ENCODE measurements at places on chromosomes 11 and 22. TPM values are rescaled to one million over a fixed set of nuclear protein-coding genes. Genes with fewer than 3 reads are reported as not detected.

The MIAT gene
- total RNA-seq = 10.2 TPM

- H3K4me3 ChIP-seq = no peak overlapping the region
- no peaks in the 10 kb centered on the region for H3K27me3 ChIP-seq
- peaks cover 27% of the 10 kb centered on the region for H3K4me1 ChIP-seq
- H3K27ac ChIP-seq = peak overlapping the region; percentile 8
Measured at GRCh38 chr11:3047637-3048036, 9.6 kb downstream of the CARS1 start.

GRCh38 chr11:31764261-31764660 lies 46.9 kb downstream of the PAX6 start:
- H3K27me3 ChIP-seq = no peaks in the 10 kb centered on the region
- H3K4me3 ChIP-seq = no peak overlapping the region
- H3K4me1 ChIP-seq = no peaks in the 10 kb centered on the region
- no peak for DNase-seq
- H3K27ac ChIP-seq = no peak overlapping the region

The DDIAS gene
- 0.26 TPM for total RNA-seq

DNA sequence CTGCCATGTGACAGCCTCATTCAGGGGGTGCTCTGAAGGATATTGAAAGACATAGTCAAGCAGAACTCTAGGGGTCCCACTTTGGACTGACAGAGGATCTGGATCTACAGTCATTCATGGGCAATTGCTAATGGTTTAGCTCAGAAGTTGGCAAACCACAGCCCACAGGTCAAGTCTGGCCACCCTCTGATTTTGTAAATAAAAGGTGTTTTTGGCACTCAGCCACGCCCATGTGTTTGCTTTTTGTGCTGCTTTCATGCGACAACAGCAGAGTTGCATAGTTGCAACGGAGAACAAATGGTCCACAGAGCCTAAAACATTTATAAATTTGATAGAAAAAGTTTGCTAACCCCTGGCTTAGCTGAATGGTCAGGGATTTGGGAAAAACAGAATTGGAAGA lies 41.7 kb downstream of the RPS6KA4 start:
- H3K4me3 ChIP-seq = no peak overlapping the region
- peaks cover 16% of the 10 kb centered on the region for H3K27me3 ChIP-seq

GRCh38 chr11:94281324-94281723 lies 23.1 kb upstream of the IZUMO1R start:
- no peak overlapping the region for H3K4me3 ChIP-seq
- no peaks in the 10 kb centered on the region for H3K4me1 ChIP-seq
- H3K27me3 ChIP-seq = no peaks in the 10 kb centered on the region
- no peak for DNase-seq
- H3K36me3 ChIP-seq = no peaks in the 10 kb centered on the region

GRCh38 chr11:3055891-3056290 lies 1.3 kb downstream of the CARS1 start:
- DNase-seq = no peak
- H3K4me3 ChIP-seq = peak overlapping the region; percentile 96
- peak overlapping the region; percentile 97 for H3K27ac ChIP-seq
- H3K36me3 ChIP-seq = peaks cover 5% of the 10 kb centered on the region
- H3K4me1 ChIP-seq = peaks cover 15% of the 10 kb centered on the region
- H3K27me3 ChIP-seq = no peaks in the 10 kb centered on the region

Data from fibroblast of lung (primary cell).